ENCODE measurements at places on chromosomes 7 and 10.

GRCh38 chr7:94578614-94579013 lies 69.0 kb downstream of the CASD1 start:
- peak; percentile 29 for DNase-seq

GRCh38 chr7:88317422-88317821 lies 10.7 kb upstream of the STEAP4 start:
- no peak for DNase-seq

DNA sequence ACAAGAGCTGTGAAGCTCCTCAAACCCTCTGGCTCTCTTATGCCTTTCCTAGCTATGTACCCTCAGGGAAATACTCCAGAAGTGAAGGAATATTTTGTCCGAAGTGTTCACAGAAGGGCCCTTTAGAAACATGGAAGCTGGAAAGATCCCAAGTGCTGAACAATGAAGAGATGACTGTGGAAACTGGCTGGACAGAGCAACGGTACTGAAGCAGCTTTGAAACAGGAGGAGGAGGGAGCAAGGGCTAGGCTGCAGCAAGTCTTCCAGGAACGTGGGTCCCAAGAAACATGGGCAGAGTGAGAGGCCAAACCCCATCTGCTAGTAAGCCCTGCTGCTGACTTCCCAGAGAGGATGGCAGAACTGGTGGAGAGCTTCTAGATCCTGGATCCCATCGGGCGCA lies 3.0 kb upstream of the PSAP start:
- peak; percentile 58 for DNase-seq

DNA sequence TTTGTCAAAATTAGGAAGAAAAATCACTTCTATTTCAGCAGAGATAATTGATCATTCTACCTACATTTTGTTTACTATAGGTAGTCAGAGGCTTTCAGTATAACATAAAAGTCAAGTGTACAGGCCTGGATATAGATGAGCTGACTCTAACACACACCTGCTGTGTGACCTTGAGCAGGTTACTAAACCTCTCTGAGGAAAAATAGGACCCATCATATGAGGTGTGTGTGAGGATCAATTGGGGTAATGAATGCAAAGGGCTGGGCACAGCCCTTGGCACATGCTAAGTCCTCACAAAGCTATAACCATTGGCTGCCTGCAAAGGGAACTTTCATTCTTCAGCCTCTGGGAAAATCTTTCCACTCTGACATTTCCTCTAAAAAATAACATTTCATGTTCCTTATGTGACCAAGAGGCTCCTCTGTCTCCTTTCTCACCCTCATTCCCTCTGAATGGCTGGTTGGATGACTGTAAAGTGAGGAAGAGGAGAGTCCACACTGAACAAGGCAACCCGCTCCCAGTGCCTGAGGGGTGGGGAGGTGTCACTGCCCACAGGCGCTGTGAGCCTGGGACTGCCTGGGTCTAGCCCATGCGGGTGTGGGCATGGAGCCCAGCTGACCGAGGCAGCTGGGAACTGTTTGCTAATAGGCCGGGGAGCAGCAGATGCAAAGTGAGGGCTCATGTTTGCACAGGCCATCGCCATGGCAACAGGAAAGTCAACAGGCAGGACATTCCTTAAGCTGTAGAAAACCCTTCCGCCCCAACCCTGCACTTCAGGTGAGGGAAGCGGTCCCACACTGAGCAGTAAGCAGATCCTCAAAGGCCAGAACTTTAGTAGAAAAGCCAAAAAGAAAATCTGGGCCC lies 36.8 kb downstream of the MYOF start:
- peak; percentile 98 for DNase-seq

DNA sequence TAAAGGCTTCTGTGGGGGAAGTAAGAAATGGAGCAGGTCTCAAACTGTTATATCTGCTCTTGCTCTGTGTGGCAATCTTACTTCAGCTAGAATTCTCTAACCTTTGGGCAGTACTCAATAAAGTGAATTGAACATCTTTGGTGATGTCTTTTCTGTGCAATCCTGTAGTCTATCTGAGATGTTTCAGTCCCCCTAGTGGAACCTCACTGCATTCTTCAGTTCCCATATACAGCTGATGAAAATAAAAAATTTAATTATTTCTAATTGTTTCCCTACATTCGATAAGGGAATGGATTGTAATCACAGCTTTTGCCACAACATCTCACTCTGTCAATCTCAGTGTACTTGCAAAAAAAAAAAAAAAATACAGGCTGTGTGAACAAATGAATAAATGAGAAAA lies 522.6 kb downstream of the DNAJB9 start:
- no peak for DNase-seq

- no peak for DNase-seq
These were observed 47.1 kb downstream of the CALML3 start for GRCh38 chr10:5571826-5572225.

DNA sequence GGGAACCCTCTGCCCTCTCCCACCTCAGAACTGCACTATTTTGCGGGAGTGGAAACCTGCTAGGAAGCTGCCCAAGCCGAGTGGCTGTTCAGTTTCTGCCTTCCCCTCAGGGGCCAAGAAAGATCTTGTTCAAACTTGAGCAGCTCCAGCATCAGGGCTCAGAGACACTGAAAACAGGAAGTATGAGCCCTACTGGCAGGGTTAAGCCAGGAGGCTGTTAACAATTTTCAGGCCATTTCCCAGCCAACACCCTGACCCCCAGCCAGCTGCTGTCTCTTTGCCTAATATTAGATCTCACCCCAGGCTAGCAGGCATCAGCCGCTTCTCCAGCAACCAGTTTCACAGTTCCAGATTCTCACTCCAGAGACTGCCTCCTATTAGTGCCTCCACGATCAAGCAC lies 9.2 kb downstream of the PLAU start:
- DNase-seq, result peak; percentile 85

DNA sequence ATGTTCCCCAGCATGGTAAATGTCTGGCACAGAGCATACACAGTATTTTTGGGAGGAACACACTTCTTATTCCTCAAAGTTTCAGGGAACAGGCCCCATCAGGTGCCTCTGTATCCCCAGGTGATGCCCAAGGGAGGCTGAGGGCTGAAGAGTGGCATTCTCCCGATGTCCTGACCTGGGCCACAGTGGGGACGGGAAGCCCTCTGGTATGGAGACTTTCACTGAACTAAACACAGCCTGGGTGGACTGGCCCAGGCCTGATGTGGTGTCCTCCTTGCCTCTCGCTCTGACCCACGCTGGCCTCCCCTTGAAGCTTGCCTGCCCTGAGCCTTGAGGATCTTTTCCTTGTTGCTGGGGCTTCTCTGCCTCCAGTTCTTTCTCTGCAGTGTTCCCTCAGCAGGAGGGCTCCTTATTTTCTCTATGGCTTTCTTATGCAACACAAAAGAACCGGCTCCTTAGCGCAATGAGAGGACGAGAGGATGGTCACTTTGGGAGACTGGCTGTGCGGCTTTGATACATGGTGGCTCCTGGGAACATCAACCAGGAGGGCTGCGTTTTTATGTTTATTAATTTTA lies 157.5 kb upstream of the TNS3 start:
- DNase-seq, result no peak

- DNase-seq, result no peak
These were observed 2.1 kb downstream of the TBX20 start for GRCh38 chr7:35251606-35252310.

DNA sequence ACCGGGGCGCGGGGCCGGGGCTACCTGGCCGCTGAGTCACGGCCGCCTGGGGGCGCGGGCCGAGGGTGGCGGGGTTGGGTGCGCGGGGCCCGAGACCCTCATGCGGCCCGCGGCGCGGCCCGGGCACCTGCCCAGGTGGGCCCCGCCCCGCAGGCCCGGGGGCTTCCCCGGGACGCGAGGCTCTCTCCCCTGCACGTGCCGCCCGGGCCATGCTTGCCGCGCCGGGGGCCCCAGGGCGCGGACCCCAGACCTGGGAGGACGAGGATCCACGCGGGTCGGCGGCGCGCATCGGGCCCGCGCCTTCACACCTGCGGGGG lies 402 bp downstream of the MAFK start:
- DNase-seq, result peak; percentile 20

Data from muscle of leg (tissue), 16 donors.